ENCODE measurements at places on chromosomes 2 and 18.

DNA sequence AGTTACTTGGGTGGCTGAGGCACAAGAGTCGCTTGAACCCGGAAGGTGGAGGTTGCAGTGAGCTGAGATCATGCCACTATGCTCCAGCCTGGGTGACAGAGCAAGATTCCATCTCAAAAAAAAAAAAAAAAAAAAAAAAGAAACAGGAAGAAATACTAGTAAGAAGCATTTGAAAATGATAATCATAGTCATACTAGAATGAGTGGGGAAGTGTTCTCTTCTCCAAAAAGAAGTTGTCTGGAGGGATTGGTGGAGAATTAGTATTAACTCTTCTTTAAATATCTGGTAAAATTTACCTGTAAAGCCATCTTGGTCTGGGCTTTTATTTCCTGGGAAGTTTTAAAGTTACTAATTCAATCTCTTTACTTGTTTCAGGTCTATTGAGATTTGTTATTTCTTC lies 131.8 kb downstream of the FAM210A start:
- no peak for DNase-seq

DNA sequence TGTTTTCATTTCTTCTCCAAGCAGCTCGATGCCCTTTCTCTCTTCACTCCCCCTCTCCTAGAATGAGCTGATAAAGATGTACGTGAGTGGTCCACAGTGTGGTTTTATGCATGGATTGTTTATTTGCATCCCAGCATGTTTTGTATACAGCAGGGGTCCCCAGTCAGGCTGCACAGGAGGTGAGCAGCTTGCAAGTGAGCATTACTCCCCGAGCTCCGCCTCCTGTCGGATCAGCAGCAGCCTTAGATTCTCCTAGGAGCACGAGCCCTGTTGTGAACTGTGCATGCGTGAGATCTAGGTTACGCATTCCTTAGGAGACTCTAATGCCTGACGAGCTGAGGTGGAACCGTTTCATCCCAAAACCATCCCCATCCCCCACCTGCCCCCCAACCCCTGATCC lies 262.6 kb downstream of the AGAP1 start:
- DNase-seq: no peak

GRCh38 chr2:100655936-100656534 lies 93.2 kb downstream of the PDCL3 start:
- no peak for DNase-seq

- DNase-seq: no peak
Measured at GRCh38 chr2:112623913-112624777, 21.6 kb upstream of the SLC20A1 start.

Data from NCI-H345 (cell line).